ENCODE measurements at places on chromosomes 3 and 15. TPM values are rescaled to one million over a fixed set of nuclear protein-coding genes. Genes with fewer than 3 reads are reported as not detected.

The SOX2 gene
- 39.5 TPM for total RNA-seq

The TUSC7 gene
- not detected for total RNA-seq

The IQCH gene
- total RNA-seq = 11.3 TPM

The SEMA3F gene
- 38.1 TPM for total RNA-seq

The WDR76 gene
- total RNA-seq = 22.6 TPM

DNA sequence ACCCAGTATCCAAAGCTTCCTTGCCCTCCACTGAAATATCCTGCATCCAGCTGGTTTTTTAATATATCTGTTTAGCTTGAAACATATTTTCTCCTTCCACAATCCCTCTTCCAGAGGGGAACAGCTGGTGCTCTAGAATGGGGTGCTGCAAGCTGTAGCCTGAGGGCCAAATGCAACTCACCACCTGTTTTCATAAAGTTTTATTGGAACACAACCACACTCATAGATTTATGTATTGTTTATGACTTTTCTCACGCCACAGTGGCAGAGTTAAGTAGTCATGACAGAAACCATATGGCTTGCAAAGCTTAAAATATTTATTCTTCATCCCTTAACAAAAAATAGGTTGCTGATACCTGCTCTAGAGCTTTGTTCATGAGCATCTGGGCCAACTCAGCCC lies 298.7 kb downstream of the CLSTN2 start:
- DNase-seq = no peak

DNA sequence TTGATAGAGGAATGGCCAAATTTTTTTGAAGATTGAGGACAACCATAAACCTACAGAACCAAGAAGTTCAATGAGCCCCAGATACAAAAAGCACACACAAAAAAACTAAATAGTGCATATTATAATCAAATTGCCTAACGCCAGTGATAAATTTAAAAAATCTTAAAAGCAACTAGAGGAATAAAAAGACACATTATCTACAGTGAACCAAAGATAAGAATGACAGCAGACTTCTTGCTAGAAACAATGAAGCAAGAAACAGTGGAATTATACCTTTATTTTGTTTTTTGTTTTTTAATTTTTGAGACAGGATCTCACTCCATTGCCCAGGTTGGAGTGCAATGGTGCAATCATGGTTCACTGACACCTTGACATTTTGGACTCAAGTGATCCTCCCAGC lies 9.9 kb upstream of the SAMD7 start:
- DNase-seq = no peak

Data from endodermal cell (in vitro differentiated cells).